ENCODE measurements at places on chromosomes 1 and 21.

DNA sequence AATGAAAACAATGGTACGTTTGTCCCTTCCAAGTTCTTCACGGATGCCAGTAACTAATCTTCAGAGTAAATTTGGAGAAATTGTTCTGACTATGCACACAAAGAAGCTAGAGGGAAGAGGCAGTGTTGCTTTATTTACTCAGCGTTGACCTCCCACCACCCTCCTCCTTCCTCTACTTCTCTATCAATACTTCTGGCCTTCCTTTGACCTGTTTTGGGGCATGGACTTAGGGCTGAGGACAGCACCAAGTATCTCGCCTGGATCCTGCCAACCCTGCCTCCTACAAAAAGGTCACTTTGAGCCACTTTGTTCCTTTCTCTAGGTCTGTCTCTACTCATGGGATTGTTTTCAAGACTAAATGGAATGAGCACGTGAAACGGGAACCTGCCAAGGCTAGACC, 282.6 kb downstream of the DSCAM start:
- no peak for DNase-seq

DNA sequence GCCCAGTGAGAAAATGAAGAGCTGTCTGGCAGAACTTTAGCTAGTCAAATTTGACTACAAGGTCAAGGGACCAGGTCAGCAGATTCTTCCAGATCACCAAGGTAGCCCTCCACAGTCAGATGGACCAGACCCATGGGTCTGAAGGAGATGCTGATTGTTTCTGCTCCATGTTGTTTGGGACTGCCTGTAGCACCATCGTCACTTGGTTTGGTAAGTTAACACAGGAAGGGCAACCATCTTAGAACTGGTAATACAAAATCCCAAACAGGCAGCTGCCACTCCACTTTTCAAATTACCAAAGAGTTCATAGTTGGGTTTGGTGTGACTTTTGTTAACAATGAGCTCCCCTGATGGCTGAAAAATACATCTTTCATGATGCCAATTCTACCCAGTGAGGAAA, 9.0 kb downstream of the ITPKB start:
- no peak for DNase-seq

GRCh38 chr1:44084998-44085675, 33.5 kb upstream of the KLF17 start:
- no peak for DNase-seq

DNA sequence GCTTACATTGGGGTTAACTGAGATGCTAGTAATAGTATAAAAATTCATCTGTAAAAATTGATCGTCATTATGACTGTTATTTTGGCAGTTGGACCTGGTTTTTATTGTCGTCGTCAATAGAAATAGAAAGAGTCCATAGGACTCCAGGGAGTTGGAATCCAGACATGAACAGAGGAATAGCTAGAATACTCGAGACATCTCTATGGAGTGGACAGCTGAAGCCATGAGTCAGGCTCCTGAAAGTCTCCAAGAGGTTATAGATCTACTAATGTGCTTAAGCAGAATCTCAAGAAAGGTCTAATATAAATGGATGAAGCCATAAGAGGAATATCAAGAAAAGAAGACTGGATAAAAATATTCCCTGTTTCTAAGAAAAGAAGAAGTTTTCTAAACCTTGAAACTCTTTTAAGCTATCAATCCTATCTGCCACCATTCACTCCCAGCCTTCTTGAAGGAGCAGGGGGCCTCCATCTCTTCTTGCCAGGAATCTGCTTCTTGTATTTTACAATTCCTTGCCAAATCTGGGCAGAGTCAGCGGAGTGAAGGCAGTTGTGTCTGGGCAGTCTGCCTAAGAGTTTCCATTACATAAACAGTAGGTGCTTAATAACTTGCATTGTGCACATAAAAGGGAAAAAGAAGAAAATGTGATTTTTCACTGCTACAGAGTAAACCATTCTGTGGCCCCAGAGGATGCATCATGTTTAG, 163.3 kb downstream of the ST6GALNAC5 start:
- DNase-seq = no peak

DNA sequence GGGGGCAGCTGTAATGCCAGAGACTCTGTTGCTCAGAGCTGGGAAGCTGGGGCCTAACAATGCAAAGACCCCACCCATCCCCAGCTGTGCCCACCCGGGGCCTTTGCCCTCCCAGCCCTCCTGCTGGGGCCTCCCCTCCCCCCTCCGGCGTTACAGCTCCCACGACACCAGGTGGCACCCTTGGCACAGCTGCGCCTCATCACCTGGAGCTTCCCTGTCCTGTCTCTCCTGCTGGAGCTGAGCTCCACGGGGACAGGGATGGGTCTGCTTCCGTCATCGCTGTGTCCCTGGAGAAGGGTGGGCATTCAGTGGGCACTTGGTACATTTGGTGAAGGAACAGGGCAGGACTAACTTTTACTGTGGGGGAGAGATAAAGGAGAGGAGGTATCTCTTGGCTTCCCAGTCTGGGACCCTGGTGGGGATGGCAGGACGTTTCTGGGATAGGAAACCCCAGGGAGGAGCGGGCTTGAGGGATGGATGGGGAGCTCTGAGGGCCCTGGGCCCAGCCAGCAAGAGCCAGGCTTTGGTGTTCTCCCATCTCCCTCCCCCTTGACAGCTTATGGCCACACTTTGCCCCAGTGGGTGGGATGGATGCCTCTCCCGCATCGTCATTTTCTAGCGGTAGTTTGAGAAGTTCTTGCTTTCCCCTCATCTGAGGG, 453.2 kb downstream of the PTPRU start:
- no peak for DNase-seq

- no peak for DNase-seq
These were observed 552.4 kb upstream of the CHRM3 start for GRCh38 chr1:238833919-238834318.

GRCh38 chr1:3461934-3462275, 7.4 kb downstream of the ARHGEF16 start:
- no peak for DNase-seq

GRCh38 chr1:24846671-24847070, 83.4 kb downstream of the RUNX3 start:
- no peak for DNase-seq

DNA sequence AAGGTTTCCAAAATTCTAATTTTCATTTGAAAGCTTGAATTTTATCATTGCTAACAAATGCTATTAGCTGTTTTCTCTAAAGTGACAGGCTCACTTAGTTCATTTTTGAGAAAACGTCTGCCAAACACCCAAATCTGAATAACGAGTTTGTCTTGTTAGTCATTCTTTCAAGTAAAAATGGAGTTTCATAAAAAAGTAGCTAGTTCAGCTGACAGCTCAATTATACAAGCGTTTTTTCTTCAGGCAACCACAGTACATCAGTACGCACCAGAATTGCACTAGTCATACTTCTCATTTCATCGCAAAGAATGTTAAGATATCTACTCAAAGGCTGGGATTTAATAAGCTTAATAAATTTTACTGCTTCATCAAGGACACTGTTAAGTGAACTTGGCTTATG, 72.3 kb upstream of the SLFNL1 start:
- no peak for DNase-seq
